ENCODE measurements at places on chromosomes 4 and X.

GRCh38 chr4:38774181-38774955, 8.4 kb downstream of the TLR10 start:
- DNase-seq: no peak

GRCh38 chr4:178689926-178690325, 1247.7 kb upstream of the AGA start:
- DNase-seq: no peak

DNA sequence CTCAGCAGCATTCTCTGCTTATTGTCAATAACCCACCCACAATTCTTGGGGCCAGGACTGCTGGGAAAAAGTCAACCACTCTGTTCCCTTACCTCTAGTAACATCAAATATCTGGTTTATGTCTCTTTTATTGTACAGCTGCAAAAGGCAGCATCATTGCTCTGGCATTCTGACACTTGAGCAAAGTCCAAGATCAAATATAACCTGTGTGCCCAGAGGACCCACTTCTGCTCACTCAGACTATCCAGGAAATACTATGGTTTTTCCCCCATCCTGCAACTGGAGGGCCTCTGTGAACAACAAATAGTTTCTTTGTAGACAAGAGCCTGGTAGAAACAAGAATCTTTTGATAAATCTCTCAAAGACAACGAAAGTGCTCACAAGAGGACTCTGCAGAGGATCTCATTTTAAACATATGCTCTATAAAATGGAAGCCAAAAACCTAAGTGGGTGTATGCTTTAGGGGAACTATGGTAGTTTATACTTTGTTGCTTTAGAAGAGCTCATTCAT, 154.7 kb downstream of the RAB28 start:
- DNase-seq: no peak

GRCh38 chr4:8891255-8891645, 19.6 kb upstream of the HMX1 start:
- no peak for DNase-seq

DNA sequence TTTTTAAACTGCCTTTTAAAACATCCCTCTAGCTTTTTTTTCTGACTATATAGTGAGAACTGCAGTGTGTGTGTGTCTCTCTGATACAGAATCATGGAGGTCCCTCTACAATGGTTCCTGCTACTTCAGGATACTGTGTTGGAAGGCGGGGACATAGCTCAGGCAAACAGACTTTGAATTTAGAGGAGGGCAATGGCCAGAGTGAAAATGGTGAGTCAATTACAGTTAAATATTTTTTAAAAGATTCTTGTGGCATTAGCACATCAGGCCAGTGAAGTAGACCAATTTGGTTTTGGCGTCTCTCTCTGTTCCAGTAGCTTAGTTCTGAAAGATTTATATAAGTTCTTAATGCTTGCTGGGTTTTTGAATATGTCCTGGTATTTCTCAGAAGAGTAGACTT, 47.1 kb downstream of the ALG13 start:
- no peak for DNase-seq

DNA sequence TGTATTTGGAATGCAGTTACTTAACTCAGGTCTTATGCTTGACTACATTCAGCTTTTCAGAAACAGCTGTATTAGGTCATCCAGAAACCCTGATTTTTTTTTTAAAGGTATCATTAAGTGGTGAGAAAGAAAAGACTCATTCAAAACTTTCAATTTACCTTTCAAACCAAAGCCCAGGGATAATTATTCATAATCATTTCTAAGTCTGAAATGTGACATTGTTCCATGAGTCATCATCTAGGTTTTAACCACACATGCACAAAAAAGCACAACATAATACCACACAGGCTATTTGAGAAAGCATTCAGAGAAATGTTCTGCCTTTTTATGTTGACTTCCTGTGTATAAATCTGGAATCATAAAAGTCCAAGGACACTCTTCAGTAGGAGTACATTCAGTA, 288.2 kb downstream of the IL1RAPL2 start:
- DNase-seq: no peak

GRCh38 chrX:72274526-72274925, 2.5 kb downstream of the RPS4X start:
- DNase-seq: no peak

DNA sequence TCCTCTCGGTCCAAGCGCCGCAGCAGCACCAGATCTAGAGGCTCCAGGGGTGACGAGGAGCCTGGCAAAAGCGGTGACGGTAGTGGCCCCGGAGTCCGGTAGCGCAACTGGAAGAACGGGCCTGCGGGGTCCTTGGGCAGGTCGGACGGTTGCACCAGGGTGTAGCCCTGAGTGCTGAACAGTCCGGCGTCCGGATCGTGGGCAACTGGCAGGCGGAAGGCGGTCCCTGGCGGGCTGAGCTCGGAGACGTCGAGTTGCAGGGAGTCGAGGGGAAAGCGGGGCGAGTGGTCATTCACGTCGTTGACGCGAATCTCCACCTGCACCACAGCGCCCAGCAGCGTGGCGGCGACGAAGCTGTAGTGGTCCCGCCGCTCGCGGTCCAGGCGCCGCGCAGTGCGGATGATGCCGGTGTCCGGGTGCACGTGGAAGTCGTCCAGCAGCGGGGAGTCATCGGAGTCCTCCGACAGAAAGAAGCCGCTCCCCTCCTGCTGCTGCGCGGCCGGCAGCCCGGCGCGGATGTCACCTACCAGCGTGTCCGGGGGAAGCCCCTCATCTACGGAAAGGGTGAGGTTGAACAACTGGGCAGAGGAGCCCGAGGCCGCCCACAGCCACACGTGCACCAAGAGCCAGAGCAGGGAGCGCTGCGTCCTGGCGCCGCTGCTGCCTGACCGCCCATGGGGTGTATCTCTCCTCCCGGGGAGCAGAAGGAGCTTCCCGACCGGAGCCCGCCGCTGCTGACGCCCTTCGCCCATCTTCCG, 837 bp downstream of the DCHS2 start:
- peak; percentile 46 for DNase-seq

DNA sequence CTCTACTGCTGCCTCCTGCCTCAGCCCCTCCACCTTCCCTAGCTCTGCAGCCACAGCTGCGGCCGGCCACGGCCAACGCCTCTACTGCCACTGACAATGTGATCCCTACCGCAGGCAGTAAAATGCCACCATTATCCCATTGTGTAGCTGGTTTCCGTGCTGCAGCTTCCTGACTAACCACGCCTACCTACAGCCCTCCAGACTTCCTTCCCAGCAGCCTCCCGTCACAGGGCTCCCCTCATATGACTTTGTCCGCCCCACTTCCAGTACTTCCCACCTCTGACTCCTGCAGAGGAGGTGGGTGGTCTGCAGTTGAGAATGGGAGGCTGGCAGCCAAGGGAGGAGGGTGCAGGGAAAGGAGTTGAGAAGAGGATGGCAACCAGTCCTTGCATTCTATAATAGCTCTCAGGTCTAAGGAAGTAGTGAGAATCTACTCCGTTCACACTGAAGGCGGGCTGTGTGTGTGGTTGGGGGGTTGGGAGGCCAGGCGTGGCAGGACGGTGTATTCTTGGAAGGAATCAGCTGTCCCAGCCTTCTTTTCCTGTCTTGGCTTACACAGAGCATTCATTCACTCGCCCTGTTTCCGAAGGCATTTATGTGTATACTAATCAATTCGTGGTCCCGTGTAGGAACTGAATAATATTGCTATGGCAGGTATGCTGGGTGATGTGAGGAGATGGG, 33.1 kb upstream of the USP51 start:
- no peak for DNase-seq

DNA sequence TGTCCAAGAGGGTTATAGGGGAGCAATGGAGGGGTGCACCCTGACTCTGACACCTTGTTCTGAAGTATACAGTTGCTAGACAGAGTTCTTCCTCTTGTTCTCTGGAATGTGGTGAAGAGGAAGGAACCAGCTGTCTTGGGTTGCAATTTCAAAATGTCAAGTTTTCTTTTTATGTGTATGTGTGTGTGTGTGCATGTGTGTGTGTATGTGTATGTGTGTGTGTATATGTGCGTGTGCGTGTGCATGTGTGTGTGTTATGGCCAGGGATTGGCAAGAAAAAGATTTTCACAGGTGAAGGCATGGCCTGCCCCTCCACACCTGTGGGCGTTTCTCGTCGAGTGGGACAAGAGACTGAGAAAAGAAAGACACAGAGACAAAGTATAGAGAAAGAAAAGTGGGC, 81.6 kb upstream of the ADGRA3 start:
- no peak for DNase-seq
